ENCODE measurements at places on chromosomes 6 and 20.

DNA sequence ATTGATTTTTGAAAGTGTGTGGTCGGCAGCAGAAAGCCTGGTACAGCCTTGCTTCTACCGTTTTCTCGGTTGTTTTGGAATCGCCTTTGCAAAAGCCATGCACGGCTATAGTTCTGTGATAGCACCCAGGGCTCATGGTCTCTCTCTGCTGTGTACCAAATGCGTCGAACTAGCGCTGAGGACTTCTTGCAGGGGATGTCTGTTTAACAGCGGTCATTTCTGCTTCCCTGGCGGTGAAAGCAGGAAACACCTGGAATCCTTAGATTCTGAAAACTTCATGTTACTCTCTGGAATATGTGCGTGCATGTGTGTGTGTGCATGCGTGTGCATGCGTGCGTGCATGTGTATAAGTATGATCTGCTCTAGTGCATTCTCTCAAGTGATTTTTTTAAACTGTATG is 26.1 kb upstream of the GCNT2 start:
- no peak for DNase-seq

DNA sequence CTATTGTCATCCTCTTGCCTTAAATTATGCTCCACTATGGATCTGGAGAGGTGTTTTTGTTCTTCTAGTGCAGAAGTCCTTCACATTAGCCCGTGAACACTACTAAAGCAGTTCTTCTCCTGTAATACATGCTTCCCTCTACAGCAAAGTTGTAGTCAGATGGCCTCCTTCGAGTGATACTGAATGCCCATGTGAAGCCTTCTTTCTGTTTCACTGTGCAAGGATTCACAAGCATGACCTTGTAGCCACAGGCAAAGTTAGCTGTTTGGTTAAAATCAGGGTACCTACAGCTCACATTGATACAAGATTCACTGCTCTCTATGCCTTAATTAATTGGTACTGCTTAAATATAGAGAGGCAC is 47.6 kb downstream of the ARHGAP18 start:
- peak; percentile 18 for DNase-seq

DNA sequence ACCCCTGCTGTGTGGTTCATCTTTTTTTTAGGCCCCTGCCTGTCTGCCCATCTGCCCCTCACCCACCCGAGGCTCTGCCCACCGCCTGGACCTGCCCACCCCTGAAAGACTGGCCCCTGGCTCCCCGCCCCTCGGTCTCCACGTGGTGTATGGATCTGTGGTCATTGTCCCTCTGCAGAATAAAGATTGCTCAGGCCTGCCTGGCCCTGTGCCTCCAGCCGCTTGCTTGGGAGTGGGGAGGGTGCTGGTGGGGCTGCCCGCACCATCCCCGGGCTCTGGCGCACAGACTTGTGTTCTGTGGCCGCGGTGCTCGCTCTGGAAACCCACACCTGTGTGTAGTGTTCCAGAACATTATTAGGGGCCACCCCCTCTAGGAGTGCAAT is 1.6 kb downstream of the MAP1LC3A start:
- no peak for DNase-seq

DNA sequence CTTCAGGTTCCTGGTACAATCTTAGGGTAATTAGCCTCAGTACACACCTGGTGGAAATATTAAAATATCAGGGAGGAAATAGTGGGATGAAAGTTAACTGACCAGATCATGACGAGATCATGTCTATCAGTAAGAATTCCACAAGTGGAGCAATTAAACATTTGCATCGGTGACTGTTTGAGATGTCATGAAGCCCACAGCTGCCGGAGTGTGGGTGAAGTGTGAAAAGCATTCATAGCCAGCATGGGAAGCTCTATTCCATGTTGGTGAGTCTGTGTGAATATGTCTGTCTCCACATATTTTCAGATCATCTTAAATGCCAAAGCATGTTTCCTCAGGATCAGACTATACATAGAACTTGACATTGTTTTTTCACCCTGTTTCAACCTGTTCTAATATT is 142.8 kb downstream of the IPCEF1 start:
- DNase-seq, result no peak

- DNase-seq, result no peak
Observed at GRCh38 chr6:144416244-144416643, 131.1 kb downstream of the UTRN start.

DNA sequence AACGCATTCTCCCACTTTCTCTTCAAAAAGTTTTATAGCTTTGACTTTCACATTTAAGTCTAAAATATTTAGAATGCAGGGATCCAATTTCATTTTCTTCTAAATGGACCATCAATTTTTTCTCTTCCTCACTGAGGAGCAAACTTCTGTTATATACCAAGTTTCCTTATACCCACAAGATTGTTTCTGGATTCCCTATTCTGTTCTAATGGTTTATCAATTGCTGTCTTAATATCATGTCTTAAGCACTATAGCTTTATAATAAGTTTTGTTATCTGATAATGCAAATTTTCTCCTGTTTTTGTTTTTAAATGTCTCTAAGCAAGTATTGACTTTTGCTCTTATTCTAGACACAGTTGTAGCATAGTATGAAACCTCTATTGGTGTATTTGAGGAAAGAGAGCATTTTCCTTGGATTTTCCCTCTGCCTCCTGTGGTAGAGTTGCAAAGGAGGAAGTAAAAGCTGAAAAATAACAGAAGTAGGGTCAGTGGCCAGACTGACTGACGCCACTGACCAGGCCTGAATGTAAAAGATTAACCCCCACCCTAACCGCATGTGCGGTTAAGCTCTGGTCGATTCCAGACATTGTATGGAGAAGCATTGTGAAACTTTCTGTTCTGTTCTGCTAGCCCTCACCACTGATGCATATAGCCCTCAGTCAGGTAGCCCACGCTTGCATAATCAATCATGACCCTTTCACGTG is 40.3 kb downstream of the GPX5 start:
- DNase-seq, result no peak

Data from activated CD4-positive, alpha-beta T cell treated with anti-CD3 and anti-CD28 coated beads, Interleukin-2, Interleukin-6, amounts not matched to agents 100 ng/mL and 50 ng/mL, durations not matched to agents 16 hours and 8 hours (primary cell).